ENCODE measurements at places on chromosomes 16 and 17.

DNA sequence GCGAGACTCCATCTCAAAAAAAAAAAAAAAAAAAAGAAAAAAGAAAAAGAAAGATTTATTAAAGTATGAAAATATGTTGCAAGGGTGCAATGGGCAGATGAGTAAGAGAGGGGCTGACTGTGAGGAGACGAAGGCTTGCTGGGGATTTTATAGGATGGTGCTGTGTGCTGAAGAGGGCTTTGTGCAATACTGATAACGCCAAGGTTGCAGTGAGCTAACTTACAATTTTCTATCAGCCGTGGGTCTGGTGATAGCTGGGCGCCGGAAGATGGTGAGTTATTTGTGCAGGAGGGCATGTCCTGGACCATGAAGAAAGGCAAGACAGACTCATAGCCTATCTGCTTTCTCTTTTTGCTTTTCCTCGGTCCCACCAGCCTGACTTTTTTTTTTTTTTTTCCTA, 281.1 kb downstream of the MAP2K6 start:
- no peak for DNase-seq

GRCh38 chr16:78460428-78460827, 361.0 kb downstream of the WWOX start:
- no peak for DNase-seq

DNA sequence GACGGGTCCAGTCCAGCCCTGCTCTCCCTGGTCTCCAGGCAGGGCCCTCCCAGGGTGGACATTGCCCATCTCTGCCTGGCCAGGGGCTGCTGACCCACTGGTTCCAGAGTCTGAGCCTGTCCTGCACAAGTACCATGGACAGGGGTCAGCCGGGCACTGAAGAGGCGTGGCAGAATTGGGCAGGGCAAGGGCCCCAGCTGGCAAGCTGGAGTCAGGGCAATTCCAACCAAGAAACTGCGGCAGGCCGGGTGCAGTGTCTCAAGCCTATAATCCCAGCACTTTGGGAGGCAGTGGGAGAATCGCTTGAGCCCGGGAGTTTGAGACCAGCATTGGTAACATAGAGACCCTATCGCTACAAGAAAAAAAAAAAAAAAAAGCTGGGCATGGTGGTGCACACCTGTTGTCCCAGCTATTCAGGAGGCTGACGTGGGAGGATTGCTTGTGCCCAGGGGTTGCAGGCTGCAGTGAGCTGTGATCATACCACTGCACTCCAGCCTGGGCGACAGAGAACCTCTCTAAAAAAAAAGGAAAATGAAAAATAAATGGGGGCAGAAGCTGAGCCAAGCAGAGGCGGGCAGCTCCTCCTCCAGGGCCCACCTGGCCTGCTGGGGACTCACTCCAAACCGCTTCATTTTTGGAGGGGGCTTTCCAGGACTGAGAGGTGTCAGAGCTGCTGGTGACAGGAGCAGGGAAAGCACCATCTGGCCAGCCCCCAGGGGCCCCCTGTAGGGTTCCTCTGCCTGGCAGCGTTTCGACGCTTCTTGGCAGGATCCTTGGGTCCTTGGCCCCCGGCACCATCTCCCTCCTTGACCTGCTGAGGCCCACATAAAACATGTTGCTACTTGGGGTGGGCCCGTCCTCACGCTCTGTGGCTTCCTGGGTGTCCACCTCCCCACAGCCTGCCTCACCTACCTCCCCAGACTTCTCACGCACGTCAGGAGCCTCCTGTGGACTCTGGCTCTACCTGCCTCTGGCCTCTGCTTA, 2.9 kb upstream of the MAFG start:
- DNase-seq = peak; percentile 28

GRCh38 chr17:14381606-14382005, 80.7 kb downstream of the HS3ST3B1 start:
- DNase-seq = no peak

DNA sequence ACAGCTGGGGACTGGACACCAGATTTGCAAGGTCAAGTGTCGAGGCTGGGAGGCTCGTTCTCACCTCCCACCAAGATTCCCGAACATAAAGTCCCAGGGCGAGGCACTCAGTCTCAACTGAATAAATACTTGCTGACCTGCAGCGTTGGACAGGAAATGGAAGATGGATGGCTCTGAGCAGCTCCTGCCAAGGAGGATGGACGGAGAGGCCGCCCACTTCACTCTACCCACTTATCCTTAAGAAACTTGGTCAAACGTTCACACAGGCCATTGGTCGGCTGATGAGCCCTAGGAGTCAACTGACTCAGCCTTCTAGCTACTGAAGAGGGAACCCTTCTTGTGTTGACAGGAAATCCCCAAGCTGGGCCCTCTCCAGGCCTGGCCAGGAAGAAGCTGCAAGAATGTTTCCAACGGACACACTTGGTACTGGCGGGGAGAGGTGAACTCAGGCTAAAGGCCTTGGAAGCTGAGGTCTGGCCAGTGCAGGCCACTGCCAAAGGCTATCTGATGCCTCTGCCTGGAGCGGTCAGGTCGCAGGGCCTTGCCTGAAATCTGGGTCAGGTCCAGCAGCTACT, 50.0 kb downstream of the VAC14 start:
- no peak for DNase-seq

DNA sequence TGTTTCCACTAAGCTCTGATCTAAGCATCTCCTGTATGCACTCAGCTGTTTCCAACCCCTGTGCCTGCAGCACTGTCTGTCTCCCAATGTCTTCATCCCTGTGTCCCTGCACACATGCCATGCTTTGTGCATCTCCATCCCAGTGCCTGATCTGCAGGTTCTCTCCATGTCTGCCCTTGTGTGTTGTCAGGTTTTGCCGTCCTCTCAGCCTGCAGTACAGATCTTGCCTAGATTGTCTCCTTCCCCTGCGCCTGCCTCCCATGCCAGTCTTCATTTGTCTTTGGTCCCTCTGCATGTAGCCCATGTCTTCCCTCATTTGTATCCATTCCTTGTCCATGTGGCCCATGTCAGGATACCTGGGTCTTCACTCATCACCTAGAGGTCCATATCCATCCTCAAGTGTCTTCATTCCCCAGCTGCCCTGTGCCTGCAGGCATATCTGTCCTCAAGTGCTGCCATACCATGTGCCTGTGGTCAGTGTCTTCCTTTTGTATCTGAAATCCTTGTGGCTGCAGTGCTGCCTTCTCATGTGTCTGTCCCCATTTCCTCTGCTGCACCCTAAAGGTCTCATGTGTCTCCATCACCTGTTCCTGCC, 71.5 kb downstream of the TNFRSF13B start:
- DNase-seq = no peak

GRCh38 chr16:77133706-77134105, 57.3 kb upstream of the MON1B start:
- DNase-seq = no peak

- DNase-seq = no peak
These were observed 14.6 kb downstream of the GRB7 start for GRCh38 chr17:39752241-39752881.

- DNase-seq = no peak
These were observed 22.1 kb upstream of the HNF1B start for GRCh38 chr17:37766971-37767370.

DNA sequence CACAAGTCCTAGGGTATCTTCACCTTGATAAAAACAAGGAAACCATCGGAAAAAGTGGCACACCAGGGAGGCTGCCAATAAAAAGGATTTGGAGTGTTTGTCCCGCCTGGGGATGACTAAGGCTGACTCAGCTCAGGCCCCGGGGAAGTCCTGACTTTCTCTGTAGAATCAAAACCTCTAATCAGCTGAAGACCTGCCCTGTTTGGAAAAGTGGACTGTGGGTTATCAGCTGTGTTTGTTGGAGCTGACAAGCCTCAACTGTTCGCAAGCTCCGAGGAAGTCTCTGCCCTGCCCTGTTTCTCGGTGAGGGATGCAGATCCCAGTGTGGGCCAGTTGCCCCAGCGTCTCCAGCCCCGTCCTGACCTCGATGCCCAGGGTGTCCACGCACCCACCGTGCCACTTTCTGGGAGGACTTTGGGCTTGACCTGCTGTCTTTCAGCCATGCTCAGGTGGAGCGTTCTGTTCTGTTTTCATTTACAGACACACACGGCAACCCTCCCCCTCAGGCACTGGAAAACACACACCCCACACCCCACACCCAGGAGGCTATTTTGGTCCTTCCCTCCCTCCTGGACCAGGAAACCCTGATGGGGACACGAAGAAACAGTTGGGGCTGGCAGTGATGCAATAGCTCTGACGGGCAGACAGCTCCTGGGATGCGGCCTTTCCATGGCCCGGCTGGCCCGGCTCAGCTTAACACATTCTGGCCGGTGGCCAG, 27.6 kb upstream of the PITPNA start:
- peak; percentile 89 for DNase-seq

DNA sequence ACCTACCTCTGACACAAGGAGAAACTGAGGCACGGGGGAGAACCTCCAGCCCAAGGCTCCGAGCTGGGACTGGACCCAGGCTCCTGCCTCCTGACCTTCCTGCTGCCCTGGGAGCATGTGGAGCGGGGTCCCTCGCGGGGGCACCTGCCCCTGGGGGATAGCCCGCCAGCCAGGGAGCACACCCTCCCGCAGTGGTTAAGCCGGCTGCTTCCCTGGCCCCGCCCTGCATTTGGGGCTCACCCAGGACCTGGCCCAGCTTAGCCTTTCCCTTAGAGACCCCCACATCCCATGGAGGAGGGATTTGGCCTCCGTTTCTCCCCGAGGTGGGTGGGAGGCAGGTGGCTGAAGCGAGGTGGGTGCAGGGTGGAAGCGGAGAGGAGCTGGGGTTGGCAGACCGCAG, 1.8 kb upstream of the CDH15 start:
- DNase-seq = no peak

DNA sequence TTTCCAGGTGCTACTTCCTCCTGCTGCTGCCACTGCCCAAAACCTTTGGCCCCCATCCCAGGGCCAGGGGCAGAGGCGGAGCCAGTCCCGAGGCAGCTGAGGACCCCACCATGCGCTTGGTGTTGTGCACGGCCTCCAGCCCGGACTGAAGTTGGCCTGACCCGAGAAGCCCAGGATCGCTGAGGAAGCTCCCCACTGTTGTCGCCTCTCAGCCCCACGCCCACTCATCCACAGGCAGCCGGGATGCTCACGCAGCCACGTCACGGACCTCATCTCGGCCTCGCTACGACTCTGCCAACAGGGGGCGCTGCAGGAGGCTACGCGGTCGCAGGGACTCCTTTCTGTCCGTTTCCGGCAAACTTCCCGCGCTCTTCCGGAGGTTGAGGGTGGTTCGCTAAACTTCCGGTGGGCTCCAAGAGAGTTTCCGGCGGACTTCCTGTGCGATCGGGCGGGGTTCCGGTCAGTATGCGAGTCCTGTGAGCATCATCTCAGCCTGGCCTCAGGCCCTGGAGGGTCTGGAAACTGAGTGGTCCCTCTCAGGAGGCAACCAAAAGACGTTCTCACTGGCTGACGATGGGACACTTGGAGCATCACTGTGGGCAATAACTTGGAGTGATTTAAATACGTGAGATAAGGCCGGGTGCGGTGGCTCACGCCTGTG, 12.4 kb downstream of the ZG16B start:
- DNase-seq = peak; percentile 34

DNA sequence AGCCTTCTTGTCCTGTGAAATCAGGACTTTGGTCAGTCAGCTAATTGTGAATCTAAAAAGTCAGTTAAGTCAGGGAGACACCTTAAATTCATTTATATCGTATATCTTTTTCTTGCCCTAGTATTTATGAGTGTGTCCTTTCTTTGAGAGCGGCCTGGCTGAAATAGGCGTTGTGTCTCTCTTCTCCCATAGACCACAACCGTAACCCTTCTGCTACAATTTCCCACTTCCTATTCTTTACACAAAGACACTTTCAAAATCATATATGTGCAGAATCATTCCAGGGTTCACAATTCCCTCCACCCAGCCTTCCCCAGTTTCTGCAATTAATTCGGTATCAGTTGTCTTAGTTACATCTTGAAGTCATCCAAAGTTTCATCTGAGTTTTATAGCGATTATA, 14.0 kb upstream of the COTL1 start:
- DNase-seq = no peak

- DNase-seq = no peak
These were observed 43.7 kb downstream of the IRX5 start for GRCh38 chr16:54974367-54974766.

DNA sequence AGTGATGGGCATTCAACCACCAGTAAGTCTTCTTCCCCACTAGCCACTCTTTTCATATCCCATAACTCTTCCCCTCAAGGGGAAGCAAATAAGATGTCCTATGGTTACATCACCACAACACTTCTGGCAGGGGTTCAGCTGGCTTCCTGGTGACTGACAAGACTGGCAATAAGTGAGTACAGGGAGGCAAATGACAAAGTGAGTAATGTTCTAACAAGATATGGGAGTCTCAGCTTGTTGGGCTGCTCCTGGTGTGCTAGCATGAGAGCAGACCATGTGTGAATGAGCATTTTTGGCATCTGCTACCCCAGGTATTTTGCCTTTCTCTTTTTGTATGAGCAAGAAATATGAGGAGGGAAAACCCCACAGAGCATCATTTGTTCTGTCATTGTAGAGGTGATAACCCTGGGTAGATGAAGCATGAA, 9.9 kb downstream of the TMIGD1 start:
- peak; percentile 22 for DNase-seq

DNA sequence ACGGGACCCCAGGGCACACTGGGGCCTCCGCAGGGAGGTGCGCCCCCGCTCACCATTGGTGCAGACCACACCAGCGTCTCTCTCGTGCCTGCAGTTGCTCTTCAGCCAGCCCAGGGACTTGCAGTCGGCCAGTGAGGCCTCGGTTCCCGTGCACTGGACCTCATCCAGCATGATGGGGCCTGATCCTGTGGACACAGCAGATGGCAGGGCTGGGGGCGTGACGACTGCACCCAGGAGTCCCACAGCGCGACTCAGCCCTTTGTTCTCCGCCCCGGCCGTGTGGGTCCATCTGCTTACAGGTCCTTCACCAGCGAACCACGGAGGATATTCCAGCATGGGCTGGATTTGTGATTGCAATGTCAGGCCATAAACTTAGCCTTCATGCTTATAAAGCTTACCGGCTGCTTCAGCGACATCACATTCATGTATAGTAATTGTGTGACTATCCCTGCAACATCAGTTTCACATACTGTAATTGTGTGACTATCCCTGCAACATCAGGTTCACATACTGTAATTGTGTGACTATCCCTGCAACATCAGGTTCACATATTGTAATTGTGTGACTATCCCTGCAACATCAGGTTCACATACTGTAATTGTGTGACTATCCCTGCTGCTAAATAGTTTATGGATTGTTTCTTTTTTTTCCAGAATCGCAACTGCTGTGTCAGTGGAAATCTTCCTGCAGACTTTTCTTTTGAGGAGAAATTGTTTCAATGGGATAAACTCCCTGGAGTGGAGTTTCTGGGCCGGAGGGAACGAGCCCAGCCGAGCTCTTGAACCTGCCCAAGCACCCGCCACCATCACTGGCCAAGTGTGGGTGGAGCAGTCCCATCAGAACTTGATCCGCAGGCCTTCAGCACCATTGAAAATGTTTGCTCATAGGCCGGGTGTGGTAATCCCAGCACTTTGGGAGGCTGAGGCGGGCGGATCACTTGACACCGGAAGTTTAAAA, 4.8 kb downstream of the LGALS3BP start:
- DNase-seq = peak; percentile 84

- no peak for DNase-seq
These were observed 270.4 kb upstream of the EEF2KMT start for GRCh38 chr16:5367951-5368350.
